ENCODE measurements at places on chromosomes 16 and 17. TPM values are rescaled to one million over a fixed set of nuclear protein-coding genes. Genes with fewer than 3 reads are reported as not detected.

PRSS33 gene
- total RNA-seq: not detected

DPEP3 gene
- total RNA-seq: not detected

MRPS34 gene
- total RNA-seq: 252 TPM

SLC52A1 gene
- total RNA-seq: 0.68 TPM

KRT27 gene
- total RNA-seq: not detected

TMC8 gene
- 0.41 TPM for total RNA-seq

SCGB1C2 gene
- not detected for total RNA-seq
